ENCODE measurements at places on chromosomes 7 and 10.
A peak's percentile ranks its signal among the peaks of the same experiment; 100 is the strongest.

DNA sequence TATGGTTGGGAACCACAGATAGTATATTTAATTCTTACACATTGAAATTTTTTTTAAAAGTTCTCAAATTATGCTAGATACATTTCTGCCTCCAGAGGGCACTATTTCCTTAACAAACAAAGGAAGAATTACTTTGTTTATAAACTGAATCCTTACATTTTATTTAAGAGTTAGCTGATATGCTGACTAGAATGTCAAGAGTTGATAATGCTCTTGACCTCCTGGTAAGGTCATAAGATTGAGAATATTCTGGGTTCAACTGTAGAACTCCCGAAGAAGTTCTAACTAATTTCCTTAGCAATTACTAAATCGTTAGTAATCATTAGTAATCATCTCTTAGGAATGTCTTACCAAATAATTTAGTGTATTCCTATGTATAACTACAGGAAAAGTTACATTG is 95.3 kb upstream of the CYP26C1 start:
- DNase-seq = peak; percentile 1

GRCh38 chr7:50349963-50350944 is 45.7 kb downstream of the IKZF1 start:
- DNase-seq = peak; percentile 76

DNA sequence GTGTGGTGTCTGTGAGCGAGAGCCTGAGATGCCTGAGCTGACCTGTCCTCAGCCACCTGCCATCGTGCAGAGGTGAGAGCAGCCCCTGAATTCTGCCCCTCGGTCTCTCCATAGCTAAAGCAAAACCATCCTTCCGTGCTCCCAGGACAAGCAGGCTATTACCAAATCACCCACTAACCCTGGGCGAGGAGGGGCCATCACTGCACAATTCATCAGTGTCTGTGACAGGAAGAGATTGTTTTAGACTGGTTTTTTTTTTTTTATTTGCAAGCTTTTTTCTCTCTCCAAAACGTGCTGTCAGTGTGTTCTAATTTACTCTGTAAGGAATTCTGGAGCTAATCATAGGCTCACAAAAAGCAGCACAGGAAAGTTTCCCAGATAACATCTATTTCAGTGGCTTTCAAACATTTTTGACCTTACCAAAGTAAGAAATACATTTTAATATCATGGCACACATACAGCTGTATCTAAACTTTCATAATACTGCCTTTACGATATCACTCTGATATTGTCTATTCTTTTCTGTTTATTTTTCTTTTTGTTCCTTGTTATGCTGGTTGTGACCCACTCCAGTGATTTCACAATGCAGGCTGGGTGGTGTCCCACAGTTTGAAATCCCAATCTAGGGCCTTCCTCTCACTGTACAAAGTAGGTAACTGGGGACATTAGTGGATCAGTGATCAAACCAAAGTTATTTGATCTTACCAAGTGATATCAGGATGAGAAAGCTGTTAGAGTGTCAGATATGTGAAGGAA is 62.8 kb downstream of the EGFR start:
- no peak for DNase-seq

GRCh38 chr10:47013507-47014154 is 102.4 kb downstream of the PTPN20 start:
- no peak for DNase-seq

- no peak for DNase-seq
Measured at GRCh38 chr7:77912293-77912692, 113.7 kb downstream of the PHTF2 start.

- DNase-seq = no peak
Measured at GRCh38 chr7:155534691-155535090, 11.7 kb downstream of the CNPY1 start.

Measured in stimulated activated CD4-positive, alpha-beta T cell treated with anti-CD3 and anti-CD28 coated beads, Interleukin-2, amount 100 ng/mL, for 48 hours (primary cell).